Muscle of back (tissue), 13 donors: ENCODE measurements at places on chromosomes 2 and 18. TPM values are rescaled to one million over a fixed set of nuclear protein-coding genes. Genes with fewer than 3 reads are reported as not detected.

GRCh38 chr2:59449274-59449673, 1104.2 kb downstream of the BCL11A start:
- DNase-seq, result no peak

DNA sequence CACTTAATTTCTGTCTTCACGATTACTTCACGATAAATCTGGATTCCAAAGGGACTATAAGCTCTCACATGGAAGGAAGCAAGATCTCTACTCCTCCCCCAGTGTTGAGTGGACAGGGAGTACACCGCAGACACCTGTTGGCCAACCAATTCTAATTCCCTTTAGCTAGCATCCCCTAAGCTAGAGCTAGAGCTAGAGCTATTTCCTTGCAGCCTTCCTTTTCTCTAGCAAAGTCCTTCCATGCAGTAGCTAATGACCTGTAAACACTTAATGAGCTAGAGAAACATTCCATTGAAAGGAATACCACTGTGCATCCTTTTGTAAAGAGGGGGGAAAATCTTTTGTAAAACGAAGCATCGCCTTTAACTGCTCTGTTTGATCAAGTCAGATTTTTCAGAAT, 56.5 kb downstream of the BCL11A start:
- DNase-seq, result no peak

GRCh38 chr2:84969511-84970209, 1.3 kb upstream of the KCMF1 start:
- DNase-seq, result peak; percentile 13

Gene FBXO41
- 0.17 TPM for polyA plus RNA-seq

Gene MRO
- polyA plus RNA-seq, result 0.79 TPM

Gene SGPP2
- 2.0 TPM for polyA plus RNA-seq

Gene GAD1
- polyA plus RNA-seq, result 0.74 TPM

Gene ACTR2
- polyA plus RNA-seq, result 151 TPM

Gene ABCG8
- polyA plus RNA-seq, result 0.04 TPM
